Bronchial smooth muscle cell (primary cell): ENCODE measurements at places on chromosomes 3 and 15. TPM values are rescaled to one million over a fixed set of nuclear protein-coding genes. Genes with fewer than 3 reads are reported as not detected.

The PROS1 gene
- total RNA-seq, result 17.9 and 18.1 TPM in 2 replicates

The LTF gene
- total RNA-seq, result not detected in 2 replicates

The UBA3 gene
- total RNA-seq, result 82.3 and 100 TPM in 2 replicates

The SAMMSON gene
- not detected in 2 replicates for total RNA-seq

The DPPA2 gene
- not detected in 2 replicates for total RNA-seq

The FSTL1 gene
- total RNA-seq, result 526 and 654 TPM in 2 replicates

The CP gene
- total RNA-seq, result 0.52 TPM in 1 of 2 replicates, not detected in the other

The SKOR1 gene
- 0.16 and 0.17 TPM in 2 replicates for total RNA-seq

The HES1 gene
- 2.4 and 4.7 TPM in 2 replicates for total RNA-seq

The PAQR5 gene
- total RNA-seq, result 2.8 and 2.9 TPM in 2 replicates

The TRH gene
- not detected in 2 replicates for total RNA-seq
